AG09319 (cell line): ENCODE measurements at places on chromosomes 16 and 17.

DNA sequence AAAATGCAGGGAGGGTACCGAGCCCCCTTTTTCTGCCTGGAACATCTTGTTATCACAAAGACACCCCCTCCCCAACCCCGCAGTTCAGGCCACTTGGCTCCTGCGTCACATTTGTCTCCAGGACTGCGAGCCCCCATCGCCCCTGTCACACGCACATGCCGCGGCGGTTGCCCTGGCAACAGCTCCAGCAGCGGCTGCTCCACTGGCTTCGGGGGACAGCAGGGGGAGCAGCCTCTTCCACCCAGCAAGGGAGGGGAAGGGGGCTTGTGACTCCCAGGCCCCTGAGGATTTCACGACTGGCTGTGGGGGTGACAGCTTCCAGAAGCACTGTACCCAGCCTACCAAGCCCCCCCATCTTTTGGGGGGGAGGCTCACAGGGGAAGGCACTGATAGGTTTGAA, 2.6 kb downstream of the BAIAP3 start:
- DNase-seq = no peak

DNA sequence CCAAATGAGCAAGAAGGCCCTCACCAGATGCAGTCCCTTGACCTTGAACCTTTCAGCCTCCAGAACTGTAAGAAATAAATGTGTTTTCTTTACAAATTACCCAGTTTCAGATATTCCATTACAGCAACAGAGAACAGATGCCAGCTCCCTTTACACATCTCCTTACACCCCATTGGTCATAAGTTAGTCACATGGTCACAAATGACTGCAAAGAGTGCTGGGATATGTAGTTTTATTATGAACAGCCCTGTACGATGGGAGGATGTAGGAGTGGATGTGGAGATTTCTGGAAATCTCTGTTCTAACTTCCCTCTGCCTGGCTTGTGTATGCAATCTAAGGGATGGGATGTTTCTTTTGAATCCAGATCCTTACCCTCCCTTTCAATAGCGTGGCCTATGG, 13.3 kb upstream of the RPL38 start:
- no peak for DNase-seq

GRCh38 chr17:77147357-77147801, 6.6 kb downstream of the SEC14L1 start:
- DNase-seq = no peak

- no peak for DNase-seq
Observed at GRCh38 chr16:55325080-55325447, 1.1 kb downstream of the IRX6 start.

DNA sequence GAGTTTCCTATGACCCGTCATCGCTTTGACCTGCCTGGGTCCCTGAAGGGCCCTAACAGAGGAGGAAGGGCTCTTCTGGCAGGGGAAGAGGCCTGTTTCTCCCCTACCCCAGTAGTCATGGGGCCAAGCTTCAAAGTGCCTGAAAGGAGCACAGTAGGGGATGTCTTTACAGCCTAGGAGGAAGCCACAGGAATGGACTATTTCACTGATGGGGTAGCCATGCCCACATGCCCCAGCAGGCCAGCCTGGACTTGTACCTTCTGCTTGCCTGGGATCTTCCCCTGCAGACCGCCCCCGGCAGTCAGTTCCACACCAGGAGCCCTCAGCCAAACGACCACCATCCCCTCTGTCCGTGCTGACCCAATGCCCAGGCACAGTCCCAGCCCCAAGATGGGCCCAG, 41.8 kb upstream of the PEMT start:
- no peak for DNase-seq

GRCh38 chr16:67885545-67885944, 860 bp downstream of the NRN1L start:
- no peak for DNase-seq

- DNase-seq = no peak
Observed at GRCh38 chr16:75012380-75013081, 13.7 kb downstream of the ZNRF1 start.
